Renal cortex interstitium (tissue), 15 donors: ENCODE measurements at places on chromosomes 12 and 14.
A peak's percentile ranks its signal among the peaks of the same experiment; 100 is the strongest.

GRCh38 chr14:51035611-51036192, 59.2 kb downstream of the TRIM9 start:
- DNase-seq = no peak

- DNase-seq = no peak
These were observed 105.4 kb upstream of the BCL2L14 start for GRCh38 chr12:11965258-11965910.

- no peak for DNase-seq
These were observed 127.7 kb downstream of the KIF26A start for GRCh38 chr14:104265918-104266630.

DNA sequence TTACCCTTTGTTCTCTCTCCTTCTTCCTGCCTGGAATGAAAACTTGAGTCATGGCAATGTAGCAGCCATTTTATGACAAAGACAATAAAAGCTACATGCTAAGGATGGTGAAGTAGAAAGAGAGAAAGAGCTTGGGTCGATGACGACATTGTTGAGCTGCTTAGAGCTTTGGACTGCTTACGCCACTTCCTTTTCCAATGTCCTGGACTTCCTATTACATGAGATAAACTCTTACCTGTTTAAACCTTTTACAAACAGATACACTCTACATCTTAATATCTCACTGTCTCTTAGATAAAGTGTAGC, 70.1 kb downstream of the PEBP1 start:
- DNase-seq = no peak

GRCh38 chr12:14562279-14562678, 5.4 kb downstream of the PLBD1 start:
- DNase-seq = no peak

- no peak for DNase-seq
These were observed 167.8 kb downstream of the CHST11 start for GRCh38 chr12:104624529-104624928.

GRCh38 chr14:61321385-61322010, at the start of gene PRKCH:
Gene PRKCH (plus strand): TSS chr14:61321579. CDS start chr14:61322102, 523 bp downstream.
- DNase-seq = peak; percentile 42

DNA sequence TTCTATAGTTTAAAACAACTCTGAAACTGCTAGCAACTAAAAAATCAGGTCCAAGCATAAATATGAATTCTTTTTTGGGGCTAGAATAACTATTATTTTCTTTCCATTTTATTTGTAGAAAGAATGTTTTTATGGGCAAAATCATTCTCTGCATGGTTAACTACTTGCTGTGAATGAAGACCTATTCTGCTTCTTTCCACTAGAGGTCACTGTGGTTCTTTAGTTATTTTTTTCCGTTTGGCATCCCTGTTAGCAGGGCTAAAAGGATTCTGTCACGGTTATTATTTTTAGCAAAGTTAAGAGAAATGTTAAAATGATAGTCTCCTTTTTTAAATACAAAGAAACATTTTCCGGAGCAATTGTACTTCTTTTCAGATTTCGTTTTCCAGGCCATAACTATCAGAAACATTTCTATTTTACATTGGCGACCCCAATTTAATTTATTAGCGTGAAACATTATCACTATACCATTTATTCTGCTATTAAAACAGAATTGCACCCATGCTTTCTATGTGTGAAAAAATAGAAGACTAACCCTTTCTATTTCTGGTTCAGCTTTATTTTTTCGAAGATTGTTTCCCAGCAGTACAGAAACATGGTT, 404.8 kb downstream of the ATP23 start:
- DNase-seq = no peak

- DNase-seq = no peak
These were observed 74.7 kb downstream of the NOC4L start for GRCh38 chr12:132218915-132219314.

GRCh38 chr14:50318031-50318626, 6.0 kb downstream of the DMAC2L start:
- DNase-seq = no peak

- no peak for DNase-seq
These were observed 6.6 kb downstream of the PPP4R4 start for GRCh38 chr14:94180655-94181271.

DNA sequence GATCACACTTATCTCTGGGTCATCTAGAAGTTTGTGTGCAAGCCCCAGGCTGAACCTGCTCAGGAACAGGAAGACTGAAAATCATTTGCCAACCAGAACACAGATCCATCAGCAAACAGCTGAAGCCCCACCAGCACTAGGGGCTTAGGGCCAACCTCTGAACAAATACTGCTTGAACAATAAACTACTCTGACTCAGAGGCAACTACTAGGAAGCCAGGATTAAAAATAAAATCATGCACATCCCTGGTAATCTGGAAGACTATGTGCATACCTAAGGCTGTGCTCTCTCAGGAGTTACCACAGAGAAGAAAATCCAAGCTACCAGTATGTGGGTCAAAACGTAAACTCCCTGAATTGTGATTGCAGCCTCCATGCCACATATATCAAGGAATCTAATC, 15.9 kb downstream of the GALNT8 start:
- DNase-seq = no peak

- DNase-seq = no peak
These were observed 118.9 kb downstream of the PTCSC3 start for GRCh38 chr14:36057452-36058116.

- no peak for DNase-seq
These were observed 252.4 kb upstream of the TBX3 start for GRCh38 chr12:114936148-114937079.

GRCh38 chr12:92229381-92229780, 83.7 kb upstream of the BTG1 start:
- no peak for DNase-seq

- no peak for DNase-seq
These were observed 55.8 kb upstream of the CCDC175 start for GRCh38 chr14:59632381-59632780.

- DNase-seq = no peak
These were observed 44.4 kb downstream of the IGF1 start for GRCh38 chr12:102435827-102436436.

- no peak for DNase-seq
These were observed 183.8 kb downstream of the CALM1 start for GRCh38 chr14:90580377-90581335.

DNA sequence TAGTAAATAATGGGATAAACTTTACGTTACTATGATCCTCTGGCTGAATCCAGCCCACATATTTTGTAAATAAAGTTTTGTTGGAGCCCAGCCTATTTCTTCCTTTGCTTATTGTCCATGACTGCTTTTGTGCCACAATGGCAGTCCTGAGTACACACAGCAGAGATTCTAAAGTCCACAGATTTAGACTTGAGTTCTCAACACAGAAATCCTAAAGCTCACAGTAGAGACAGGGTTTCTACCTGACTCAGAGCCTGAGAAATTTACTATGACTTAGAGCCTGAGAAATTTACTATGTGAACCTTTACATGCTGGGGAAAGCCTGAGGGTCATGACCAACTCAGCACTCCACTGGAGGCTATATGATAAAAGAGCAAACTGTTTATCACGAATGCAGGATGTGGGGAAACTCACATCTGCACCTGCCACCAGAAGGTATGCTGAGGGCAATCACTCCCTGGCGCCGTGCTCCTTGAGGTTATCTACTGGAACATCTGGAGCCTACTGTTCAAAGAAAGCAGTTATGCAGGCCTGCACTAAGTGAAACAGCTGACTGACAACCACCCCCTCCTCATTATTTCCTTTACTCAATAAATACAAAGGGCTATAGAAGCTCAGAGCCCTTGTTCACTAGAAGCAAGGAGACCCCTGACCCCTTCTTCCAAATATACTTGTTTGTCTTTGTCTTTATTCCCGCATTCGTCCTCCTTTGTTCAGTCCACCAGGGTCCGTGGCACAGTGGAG, 52.6 kb upstream of the BICD1 start:
- DNase-seq = no peak

DNA sequence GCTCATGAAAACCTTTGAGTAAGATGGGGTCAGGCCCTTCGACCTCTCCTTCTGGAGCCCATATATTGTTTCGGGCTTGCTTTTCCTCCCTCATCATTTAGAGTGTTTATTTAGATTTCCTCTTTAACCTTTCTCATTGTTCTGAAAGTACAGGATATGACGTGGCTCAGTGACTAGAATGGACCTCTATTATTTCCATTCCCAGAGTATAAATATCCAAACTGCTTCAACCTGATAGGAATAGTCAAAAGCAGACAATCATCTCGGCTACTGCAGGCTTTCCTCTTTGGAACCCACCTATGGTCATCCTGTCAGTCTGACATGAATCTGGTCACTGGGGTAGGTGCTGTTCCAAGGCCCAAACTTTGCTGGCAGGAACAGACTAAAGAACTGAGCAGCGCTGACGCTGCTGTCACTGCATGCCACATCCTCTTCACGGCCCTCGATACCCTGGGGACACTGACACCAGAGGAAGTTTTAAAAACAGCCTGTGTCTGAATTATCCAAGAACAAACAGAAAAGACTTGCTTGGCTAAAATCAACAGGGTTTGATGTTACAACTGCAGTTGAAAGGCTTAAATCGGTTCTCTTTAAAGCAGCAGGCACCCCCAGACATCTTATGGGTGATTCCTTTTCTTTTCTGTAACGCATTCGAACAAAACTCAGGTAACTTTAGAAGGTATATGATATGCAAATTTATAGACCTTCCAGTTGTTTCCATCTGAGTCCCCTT, 5.0 kb upstream of the DDX47 start:
- DNase-seq = no peak

- DNase-seq = no peak
These were observed 21.6 kb downstream of the RERGL start for GRCh38 chr12:18068355-18068754.

DNA sequence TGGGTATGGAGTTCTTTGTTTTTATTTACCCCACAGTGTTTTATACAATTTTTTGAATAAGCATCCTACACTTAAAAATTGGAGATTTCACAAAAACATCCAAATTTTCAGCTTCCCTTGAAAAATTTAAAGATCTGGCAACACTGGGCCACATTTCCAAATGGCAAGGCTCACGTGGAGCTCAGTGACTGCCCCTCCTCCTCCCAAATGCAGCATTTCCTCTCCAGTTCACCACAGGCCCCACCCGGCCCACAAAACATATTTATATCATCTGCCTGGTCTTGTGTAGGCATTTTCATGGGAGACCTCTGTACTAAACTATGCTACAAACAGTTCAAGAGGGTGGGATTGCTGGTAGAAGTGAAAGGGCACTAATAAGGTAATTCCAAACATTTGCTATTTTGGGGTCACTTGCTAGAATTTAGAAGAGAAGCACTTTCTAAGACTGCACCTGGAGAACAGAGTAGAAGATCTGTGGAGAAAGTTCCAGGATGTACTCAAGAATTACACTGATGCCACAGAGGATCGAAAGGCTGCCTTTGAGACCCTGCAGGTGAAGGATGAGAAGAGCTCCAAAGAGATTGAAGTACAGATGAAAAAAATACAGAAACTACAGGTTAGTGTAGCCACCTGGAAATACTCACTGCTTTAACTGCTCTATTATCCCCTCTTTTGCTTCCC, 7.3 kb downstream of the FKBP11 start:
- no peak for DNase-seq

DNA sequence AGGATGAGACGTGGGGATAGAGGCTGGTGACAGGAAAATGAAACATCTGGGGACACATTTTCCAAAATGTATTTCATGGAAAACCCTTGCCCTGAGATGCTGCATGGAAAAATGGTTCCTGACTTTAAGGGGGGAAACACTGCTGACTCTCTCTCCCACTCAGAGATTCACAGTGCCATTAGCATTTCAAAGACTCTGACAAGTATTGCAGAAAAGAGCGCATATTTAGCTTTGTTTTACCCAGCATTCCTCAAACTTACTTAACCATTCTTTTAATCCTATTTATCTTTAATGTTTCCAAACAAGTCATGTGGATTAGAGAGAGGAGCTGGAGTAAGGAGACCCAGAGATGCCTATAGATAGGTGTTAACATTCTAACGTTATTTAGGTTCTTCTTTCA, 141.8 kb upstream of the DYRK2 start:
- no peak for DNase-seq

GRCh38 chr12:72273851-72274351, 1.7 kb downstream of the TRHDE start:
- no peak for DNase-seq

DNA sequence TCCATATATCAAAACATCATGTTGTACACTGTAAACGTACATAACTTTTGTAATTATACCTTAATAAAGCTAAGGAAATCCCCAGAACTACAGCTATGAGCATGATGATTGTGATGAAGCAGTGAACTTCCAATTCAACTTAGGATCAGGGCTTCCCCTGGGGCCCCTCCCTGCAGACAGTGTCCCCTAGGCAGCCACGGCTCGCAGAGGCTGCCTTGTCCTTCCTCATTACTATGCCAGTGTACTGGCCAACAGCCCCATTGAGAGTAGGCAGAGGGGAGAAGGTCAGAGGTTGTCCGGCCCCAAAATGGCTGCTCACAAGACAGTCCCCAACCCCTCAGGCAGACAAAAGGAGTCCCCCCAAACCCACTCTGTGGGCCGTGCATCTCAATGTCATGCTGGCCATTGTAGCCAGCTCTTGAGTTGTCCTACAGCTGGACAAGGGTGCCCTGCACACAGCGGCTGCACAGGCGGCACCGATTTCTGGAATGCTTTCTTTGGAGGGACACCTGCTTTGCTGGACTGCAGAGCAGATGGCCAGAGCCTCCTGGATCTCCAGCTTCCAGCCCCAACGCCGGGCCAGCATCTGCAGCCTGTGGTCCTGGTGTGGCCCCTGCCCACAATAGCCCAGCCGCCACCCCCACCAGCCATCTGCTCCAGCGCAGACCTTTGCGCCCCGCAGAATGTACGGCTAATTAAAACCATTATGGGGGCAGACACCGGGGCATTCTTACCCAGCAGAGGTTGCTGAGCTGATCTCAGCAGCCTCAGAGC, 46.1 kb downstream of the NIN start:
- no peak for DNase-seq

DNA sequence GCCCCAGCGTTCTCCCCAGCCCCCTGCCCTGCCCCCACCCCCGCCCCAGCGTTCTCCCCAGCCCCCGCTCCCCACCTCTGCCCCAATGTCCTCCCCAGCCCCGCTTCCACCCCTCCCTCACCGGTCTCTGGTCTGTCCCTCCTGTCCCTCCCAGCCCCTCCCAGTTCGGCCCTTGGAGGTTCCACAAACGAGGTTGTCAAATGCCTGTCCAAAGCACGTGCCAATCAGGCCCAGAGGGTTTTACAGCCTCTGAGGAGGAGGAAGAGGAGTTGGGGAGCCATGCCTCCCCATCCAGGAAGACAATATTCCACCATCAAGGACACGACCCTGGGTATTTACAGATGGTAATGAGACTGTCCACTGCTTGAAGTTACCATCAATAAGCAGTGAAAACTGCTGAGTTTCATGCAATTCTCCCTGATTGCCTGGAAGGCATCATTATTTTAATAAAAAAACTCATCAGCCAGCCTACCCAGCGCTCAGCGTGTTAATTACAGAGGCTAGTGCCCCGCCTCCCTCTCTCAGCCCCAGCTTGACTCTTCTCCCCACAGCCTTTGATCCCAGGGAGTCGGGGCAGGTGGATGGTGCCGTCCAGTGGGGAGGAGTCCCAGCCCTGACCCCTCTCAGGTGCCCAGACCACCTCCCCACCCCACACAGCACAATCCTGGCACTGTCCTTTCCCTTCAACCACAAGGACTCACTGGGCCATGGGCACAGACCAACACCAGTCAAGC, 30.6 kb upstream of the C14orf180 start:
- DNase-seq = no peak

- DNase-seq = no peak
These were observed 44.8 kb downstream of the CLMN start for GRCh38 chr14:95274874-95275273.

- DNase-seq = no peak
These were observed 159.3 kb upstream of the CPNE8 start for GRCh38 chr12:39064708-39065107.
